Hematopoietic multipotent progenitor cell treated with erythropoietin and hydrocortisone succinate and interleukin-3 and kit ligand, for 17 days (in vitro differentiated cells): ENCODE measurements at places on chromosomes 7 and 10.

DNA sequence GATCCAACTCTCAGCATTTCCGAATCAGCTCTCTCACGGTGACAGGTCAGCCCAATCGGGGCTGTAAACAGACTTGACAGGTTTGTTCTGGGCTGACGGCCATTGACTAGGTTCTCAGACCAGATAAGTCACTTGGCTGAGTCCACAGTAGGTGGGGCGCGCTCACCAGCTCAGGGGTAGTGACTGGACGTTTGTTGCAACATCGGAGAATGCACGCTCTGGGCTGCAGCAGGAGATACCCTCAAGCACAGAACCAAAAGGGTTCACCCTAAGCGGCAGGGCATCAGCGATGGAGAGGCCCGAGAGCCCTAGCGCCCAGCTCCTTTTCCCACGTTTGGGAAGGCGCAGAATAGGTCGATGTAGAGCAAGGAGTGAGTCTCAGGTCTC, 1.8 kb downstream of the KLLN start:
- peak; percentile 89 for DNase-seq

- no peak for DNase-seq
Measured at GRCh38 chr7:16648551-16648950, 2.6 kb downstream of the BZW2 start.

- DNase-seq = no peak
Measured at GRCh38 chr10:45433716-45434469, 59.9 kb downstream of the ALOX5 start.

- DNase-seq = no peak
Measured at GRCh38 chr10:115937768-115938056, 335.3 kb downstream of the GFRA1 start.

GRCh38 chr7:100676501-100677306, 3.2 kb downstream of the GNB2 start:
- DNase-seq = no peak

DNA sequence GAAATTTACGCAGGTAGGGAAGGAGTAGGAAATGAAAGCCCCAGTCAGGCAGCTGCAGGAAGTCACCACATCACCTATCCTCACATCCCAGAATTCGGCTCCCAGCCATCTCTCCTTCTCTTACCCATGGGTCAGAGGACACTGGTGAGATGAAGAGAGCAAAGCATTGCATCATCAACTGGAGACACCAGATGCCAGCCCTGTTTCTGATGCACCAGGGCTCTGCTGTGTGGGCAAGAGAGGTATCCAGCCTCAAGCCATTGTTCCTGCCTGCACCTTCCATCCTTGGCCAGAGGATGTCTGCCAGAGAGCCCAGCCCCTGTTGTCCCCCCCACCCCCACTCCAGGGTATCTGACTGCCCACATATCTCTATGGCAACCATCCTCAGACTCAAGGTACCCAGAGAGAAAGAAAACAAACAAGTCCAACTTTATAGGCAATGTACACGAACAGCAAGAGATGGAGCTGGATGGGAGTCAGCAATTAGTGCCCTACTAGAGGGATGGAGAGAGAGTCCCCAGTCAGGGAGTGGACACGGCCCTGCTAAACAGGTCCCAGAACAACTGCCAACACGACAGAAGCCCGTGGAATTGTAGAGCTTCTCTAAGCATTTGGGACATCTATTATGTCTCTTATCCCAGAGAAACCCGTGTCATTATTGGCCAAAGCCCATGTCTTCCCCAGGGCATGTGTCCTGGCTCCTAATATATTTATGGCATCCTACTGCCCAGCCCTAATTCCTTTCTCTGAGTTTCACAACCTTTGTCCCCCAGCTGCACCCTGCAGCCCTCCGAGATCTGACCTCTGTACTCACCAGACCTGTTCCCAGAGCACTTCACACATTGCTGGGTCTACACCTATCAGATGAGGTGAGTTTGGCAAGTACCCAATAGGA, 2.8 kb downstream of the CAMK2G start:
- DNase-seq = no peak

DNA sequence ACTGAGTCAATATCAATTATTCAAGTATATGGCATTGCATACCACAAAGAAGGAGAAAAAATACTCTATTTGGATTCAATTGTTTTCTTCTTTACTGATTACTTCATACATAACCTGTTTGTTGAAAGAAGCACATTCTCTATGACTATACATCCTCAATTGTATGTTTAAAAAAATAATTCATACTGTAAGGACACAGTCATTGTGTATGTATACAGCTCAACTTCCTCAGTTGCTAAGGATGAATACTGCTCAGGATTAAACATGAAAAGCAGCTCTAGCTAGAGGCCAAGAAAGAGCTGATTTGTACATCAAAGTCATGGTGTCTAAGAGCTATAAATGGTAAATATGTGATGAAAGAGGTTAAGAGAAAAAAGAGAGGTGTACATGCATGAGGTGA, 15.8 kb upstream of the BPGM start:
- no peak for DNase-seq

DNA sequence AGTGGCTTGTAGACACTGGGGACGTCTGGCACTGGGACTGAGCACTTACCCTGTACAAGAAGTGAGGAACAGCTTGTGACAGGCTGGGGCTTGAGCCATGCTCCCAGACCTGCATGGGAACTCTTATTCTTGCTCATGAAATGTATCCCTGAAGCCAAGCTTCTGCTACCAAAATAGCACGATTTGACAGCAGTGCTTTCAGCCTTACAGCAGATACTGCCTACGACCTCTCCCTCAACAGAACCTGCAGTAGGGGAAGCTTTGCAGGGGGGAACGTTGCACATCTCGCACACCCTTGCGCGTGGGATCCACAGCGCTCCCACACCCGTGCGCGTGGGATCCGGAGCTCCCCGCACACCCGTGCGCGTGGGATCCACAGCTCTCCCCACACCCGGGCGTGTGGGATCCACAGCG, 88.0 kb downstream of the CREM start:
- no peak for DNase-seq

- DNase-seq = no peak
Measured at GRCh38 chr10:14381475-14381874, 50.8 kb upstream of the FRMD4A start.

DNA sequence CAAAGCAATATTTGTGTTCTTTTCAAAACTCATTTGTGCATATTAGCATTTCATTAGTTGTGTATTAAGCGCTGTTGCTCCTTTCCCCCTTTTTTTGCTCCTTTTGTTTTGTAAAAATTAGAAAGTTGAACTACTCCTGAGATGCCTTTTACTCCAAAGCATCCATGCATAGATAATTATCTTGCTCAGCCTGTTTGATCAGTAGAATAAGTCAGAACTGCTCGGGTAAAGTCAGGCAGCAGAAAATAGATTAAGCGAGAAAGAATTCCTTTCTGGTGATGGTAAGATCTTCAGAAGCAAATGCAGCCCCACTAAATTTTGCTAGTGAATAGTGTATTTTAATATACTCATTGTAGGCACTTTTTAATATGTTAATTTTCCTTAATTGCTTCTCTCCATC, 227.1 kb downstream of the TEX36 start:
- DNase-seq = no peak

GRCh38 chr7:46707973-46708372, 786.9 kb upstream of the IGFBP3 start:
- DNase-seq = no peak

DNA sequence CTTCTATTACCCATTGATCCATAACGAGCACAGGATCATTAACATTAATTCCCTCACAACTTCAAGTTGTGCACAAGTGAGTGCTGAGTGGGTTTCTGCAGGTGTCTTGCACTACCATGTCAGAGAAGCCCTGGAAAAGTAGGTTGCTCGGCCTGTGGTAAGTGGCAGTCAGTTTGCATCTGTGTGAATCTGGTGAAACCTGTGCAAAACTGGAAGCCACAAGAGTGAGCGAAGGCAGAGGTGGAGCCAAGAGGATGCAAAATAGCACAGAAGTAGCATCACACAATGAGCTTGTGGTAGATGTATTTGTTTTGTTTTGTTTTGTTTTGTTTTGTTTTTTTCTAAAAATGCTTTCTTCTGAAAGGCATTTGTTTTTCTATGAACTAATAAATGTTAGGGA, 181.5 kb downstream of the THSD7A start:
- DNase-seq = no peak

DNA sequence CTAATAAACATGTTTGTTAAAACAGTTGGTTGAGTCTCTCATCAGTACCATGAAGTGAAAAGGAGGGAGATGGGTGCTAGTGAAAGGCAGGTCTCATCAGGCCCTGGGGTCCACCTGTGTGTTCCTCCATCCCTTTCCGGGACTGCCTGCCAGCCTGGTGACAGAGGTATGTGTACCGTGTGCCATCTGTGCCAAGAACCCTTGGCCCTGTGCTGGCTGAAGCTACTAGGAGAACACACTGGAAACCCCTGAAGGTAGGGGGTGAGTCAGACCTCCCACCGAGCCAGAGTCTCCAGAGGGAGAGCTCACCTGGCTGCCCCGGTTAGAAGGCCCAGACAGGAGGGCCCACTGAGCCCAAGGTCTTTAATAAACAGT, 2.3 kb downstream of the DDIT4 start:
- DNase-seq = no peak

DNA sequence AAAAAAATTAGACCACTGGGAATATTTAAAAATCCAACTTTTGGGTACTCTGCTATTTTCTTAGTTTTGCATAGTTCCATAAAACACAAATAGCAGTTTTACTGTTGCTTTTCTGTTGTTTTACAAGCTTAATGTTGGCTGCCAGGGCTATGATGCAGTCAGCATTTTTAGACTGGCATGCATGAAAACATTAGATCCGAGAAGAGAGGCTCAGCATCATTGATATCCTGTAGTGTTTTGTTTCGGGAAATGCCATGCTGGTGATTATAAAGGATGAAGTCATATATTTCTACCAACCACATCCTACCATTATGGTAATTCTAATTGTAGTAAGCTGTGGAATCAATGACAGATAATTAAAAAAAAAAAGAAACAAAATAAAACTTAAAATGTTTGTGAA, 104.6 kb downstream of the MBL2 start:
- DNase-seq = no peak

- no peak for DNase-seq
Measured at GRCh38 chr10:70053841-70054288, 1.2 kb downstream of the MACROH2A2 start.

- peak; percentile 78 for DNase-seq
Measured at GRCh38 chr7:98168181-98168903, 42.9 kb upstream of the BHLHA15 start.

DNA sequence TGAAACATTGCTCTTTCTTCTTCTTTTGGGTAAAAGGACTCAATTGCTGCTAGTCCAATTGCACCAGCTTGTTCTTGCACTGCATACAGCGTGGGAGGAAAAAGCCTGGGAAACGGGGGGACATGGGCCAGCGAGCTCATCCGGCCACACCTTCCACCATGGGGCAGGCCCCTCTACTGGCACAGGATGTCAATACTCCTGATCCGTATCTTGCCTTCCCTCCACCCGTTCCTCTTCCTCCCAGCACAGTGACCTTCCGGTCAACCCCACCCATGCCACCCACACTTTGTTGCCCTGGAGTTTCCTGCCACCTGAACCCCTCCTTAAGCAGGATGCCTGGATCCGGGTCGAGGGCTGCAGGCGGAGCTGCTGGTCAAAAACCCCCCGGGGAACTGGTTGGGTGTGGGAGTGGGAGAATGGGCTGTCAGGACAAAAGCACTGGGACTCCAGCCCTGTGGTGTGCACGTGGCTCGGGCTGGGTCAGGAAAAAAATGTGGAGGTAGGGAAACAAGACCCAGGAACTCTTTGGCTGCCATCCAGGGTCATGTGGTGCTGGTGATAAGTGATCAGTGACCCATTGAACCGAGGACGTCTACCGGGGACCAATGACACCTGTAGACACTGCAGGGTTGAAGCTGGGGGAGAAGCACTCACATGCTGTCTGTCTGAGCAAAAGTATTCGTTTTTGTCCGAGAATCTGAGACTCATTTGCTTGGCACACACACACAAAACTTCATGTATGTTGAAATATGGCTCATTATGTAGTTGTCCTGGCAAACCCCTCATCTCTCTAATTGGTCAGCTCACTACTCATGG, 8.1 kb downstream of the IL2RA start:
- no peak for DNase-seq

GRCh38 chr7:122143751-122144711, at the start of gene AASS:
AASS (minus strand) TSS chr7:122144249; CDS start chr7:122133726, 10,523 bp downstream.
- peak; percentile 92 for DNase-seq

DNA sequence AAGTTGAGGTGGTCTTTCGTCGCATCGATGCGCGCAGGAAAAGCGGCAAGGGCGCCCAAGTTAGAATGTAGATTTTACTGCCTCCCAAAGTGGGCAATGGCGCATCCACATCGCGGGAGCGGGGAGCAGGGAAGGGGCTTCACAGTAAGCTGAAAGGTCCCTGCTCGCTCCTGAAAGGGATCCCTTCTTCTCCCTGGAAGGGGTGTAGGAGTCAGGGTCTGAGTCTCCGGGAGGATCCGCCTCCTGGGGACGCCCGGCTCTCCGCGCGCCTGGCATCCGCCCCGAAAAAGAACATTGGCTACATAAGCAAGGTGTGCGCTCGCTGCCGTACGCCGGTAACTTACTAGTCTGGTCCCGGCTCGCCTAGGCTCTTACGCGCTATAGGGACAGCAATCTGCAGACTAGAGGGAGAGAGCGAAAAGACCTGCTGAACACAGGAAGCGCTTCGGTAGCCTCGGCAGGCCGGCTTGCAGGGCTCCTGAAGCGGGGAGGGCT, 804 bp downstream of the UNC5B start:
- no peak for DNase-seq

DNA sequence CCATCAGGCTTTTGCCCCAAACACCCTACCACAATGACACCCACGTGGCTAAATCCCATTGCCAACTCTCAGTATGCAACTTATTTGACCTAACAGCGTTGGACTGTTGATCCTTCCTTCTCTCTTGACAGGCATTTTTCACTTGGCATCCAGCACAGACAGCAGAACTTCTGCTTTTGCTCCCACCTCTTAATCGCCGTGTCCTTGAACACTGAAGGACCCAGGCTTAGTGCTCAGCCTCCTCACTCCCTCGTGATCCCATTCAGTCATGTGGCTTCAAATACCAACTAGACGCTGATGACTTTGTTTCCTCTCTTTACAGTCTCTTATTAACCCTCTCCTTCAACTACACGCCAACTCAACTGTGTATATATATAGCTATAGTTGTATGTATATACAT, 25.0 kb downstream of the ZFAND2A start:
- no peak for DNase-seq

- peak; percentile 69 for DNase-seq
Measured at GRCh38 chr7:77651575-77652162, 44.6 kb upstream of the RSBN1L start.

GRCh38 chr7:76269895-76270294, 32.6 kb upstream of the HSPB1 start:
- DNase-seq = no peak

DNA sequence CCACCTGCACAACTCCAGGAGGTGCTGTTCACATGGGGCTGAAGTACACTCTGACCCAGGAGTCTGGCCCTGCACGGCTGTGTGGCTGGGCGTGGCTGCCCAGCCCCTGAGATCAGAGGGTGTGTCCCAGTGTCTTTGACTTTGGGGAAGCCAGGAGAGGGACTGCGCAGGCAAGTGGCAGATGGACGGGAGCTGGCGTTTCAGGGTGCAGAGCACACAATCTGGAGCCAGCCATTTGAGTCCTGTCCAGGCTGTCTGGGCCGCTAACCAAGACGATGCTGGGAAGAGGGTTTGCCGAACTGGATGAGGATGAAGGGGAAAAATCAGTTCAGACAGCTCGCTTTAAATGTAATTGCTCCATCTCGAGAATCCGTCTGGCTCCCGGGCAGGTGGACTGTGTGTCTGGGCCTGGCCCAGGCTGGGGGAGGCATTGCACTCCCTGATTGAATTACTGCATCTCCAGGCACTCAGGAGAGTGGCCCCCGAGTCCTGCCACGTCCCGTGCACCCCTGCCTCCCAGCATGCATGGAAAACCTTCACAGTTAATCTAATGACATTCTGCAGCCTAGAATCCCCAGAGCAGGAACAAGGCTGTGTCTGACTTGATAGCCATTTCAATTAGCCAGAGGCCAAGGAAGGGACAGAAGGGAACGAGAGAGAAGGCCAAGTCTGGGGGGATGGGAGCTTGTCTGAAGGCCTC, 120.8 kb upstream of the NANOS1 start:
- DNase-seq = no peak
